GM04503 (cell line): ENCODE measurements at places on chromosomes 11 and 22.

DNA sequence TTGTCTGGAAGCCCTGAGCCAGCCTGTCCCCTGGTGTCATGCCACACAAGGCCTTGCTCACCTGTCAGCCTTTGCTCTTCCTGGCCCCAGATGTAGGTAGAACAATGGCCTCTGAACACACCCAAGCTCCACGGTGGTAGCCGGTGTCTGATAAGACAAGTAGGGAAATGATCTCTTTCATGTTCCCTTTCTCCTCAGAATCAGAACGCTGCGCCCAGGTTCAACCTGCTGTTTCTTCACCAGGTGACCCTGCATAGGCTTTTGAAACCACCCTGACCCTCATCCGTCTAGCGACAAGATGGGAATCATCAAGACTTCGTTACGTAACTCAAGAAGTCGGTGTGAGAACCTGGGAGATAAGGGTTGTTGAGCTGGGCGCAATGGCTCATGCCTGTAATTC lies 28.7 kb upstream of the YWHAH start:
- DNase-seq: no peak

GRCh38 chr11:62919898-62920640 lies 1.1 kb downstream of the CHRM1 start:
- no peak for DNase-seq

GRCh38 chr22:19896665-19897355 lies 42.1 kb upstream of the GNB1L start:
- DNase-seq: no peak

GRCh38 chr11:77525455-77526091 lies 51.7 kb upstream of the PAK1 start:
- no peak for DNase-seq

- no peak for DNase-seq
These were observed 151.8 kb upstream of the TTC12 start for GRCh38 chr11:113162592-113162962.

GRCh38 chr11:109707411-109707810 lies 285.4 kb downstream of the C11orf87 start:
- no peak for DNase-seq

- DNase-seq: no peak
These were observed 66.2 kb upstream of the ZC3H12C start for GRCh38 chr11:110026858-110027626.

DNA sequence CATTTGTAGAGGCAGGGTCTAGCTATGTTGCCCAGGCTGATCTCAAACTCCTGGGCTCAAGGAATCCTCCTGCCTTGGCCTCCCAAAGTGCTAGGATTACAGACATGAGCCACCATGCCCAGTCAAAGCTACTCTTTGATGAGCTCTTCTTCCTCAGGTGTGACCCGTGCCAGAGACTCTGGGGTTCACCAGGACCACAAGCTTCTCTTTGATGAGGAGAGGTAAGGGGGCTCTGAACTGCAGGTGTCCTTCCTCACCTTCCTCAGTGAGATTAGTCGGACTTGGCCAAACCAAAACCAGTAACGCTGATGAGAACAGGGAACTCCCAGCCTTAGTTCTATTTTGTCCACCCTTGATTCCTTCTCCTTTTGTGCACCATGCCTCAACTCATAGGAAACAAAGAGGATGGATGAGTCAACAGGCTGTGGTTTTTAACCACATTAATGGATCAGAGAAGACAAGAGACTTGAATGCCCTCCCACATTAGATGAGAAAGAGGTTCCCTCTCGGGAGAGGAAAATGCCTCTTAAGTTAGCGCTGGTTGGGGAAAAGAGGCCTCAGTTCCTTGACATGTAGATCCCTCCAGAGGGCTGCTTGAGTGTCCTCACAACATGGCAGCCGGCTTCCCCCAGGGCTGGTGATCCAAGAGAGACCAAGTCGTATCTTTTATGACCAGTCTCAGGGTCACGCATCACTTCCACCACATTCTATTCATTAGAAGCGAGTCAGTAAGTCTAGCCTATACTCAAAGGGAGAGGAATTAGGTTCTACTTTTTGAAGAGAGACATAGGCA lies 25.7 kb upstream of the CTR9 start:
- peak; percentile 57 for DNase-seq

- DNase-seq: no peak
These were observed 63.1 kb upstream of the PRSS23 start for GRCh38 chr11:86737230-86737629.

DNA sequence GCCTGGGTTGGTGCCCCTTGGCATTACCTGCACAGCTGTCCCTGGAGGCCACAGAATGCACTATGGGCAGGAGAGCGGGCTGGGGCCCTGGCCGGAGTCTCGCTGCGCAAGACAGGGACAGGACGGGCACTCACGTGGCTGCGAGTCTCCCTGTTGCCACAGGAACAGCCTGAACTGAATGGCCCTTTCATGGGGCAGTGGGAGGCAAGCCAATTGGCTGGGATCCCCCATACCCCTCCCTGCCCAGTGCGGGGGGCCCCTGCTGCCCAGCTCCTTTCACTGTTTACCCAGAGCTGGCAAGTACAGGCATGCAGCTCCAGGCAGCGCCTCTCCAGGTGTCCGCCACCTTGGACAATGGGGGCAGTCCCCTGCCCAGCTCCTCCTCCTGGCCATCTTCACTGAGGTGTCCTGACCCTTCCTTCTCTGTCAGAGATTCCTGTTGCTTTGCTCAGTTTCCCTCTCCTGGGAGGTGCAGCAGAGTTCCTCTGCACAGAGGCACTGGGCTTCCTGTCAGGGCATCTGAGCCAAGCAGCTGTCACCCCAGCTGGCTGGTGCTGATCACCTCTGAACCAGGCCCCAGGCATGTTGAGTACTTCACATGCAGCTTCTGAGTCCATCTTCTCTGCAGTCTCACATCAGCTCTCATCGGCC lies 5.2 kb downstream of the USP2 start:
- DNase-seq: no peak

DNA sequence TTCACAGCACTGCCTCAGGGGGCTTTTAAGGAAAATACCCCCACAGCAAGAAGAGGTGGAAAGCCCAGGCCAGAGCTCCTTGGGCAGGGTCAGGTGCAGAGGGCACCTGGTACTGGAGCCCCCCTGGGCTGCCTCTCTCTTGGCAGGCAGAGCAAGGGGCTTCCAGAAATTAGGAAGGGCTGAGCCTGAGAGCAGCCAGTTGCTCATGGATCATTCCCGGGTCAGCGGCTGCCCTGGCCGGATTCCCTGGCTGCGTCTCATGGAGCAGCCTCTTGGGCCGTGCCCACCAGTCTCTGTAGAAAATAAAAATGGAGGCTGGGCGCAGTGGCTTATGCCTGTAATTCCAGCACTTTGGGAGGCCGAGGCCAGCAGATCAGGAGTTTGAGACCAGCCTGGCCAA lies 10.3 kb upstream of the OMP start:
- DNase-seq: no peak

- peak; percentile 95 for DNase-seq
These were observed 1.0 kb upstream of the POLD4 start for GRCh38 chr11:67354075-67355022.

- DNase-seq: no peak
These were observed 166.5 kb downstream of the UVRAG start for GRCh38 chr11:75981546-75981945.

GRCh38 chr11:126039485-126040271 lies 23.0 kb downstream of the CDON start:
- no peak for DNase-seq

DNA sequence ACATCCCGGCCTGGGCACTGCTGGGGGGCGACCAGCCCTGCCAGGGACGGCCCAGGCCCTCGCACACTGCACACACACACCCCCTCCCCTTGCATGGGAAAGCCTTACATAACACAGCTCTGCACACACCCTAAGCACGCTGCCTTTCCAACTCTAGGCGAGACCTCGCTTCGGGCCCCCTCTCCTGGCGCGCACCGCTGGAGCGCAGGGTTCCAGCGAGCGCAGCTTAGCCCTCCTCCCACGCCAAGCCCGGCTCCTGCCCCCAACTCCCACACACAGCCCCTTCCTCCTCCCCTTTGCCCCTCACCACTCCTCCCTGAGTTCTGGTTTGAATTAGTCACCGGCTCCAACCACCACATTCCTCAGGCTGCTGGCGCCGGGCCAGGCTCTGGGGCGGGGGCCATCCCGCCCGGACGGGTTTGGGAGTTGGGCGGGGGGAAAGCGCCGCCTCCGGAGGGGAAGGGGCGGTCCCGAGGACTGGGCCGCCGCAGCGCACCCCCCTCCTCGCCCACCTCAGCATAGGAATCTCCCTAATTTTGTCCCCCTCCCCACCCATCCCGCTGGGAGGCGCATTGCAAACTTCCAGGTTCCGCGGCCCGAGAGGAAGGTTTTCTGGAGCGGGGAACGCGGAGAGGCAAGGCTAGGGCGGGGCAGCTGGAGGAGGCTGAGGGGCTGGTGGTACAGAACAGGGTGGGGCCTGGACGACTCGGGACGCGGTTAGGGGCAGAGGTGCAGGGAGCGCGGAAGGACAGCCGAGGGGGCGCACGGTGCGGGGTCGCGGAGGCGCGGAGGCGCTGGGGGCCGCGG lies 966 bp downstream of the AHNAK start:
- peak; percentile 57 for DNase-seq

DNA sequence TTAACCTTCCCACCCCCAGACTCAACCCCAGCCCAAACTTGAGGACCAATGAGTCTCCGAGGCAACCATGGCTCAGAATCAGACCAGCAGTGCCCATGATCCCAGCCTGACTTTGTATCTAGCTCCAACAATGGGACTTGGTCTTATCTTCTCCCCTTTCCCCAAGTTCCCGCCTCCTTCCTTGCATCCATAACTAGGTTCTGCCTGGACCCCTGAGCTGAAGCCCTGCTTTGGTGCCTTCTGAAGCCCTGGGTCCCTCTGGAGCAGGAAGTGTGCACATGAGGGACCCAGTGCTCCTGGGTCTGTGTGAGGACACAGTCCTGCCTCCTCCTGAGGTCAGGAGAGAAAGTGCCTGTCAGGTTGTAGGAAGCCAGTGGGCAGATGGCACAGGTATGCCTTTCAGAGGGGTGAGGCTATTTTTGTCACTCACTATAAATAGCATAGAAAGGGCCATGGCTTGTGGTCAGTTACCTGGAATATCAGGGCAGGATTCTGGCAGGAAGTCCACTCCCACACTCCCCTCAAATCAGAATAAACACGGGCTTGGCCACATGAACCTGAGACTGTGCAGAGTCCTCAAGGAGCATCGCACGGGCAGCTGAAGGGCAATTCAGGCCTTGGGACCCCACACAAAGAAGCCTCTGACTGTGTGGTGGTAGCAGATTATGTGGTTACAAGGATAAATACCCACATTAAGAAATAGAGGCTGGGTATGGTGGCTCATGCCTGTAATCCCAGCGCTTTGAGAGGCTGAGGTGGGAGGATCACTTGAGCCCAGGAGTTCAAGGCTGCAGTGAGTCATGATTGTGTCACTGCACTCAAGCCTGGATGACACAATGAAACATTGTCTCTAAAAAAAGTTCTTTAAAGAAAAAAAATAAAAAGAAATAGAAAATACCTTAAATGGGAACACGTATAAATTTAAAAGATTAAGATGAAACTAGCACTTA lies 27.4 kb downstream of the RCN1 start:
- DNase-seq: no peak

GRCh38 chr11:12998336-12998735 lies 10.8 kb upstream of the RASSF10 start:
- no peak for DNase-seq

- no peak for DNase-seq
These were observed 8.4 kb downstream of the LIF start for GRCh38 chr22:30238136-30238535.

GRCh38 chr11:40204228-40204627 lies 1255.2 kb downstream of the LRRC4C start:
- no peak for DNase-seq
